ENCODE measurements at places on chromosomes 5 and 9. TPM values are rescaled to one million over a fixed set of nuclear protein-coding genes. Genes with fewer than 3 reads are reported as not detected.

The PCDHA11 gene
- 5.8 TPM for total RNA-seq

DNA sequence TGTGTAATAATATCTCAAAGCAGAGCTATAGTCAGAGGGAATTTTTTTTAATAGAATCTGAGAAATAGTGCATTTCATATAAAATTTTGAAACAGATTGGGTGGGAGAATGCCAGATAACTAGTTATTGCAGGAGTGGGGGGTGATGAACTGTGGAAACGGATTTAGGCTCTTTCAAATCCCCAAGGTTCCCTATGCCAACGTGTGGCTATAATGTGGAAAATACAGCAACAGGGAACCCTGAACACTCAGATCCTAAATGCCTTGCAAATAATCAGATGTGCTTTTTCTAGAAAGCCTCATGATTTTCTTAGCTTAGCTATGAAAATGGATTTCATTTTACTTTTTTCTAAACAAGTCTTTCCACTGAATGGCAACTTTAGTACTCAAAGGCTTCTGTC is 180.5 kb upstream of the DMAC1 start:
- DNase-seq = no peak

GRCh38 chr9:95819636-95820035 is 55.9 kb upstream of the ERCC6L2 start:
- no peak for DNase-seq

The SCGB3A2 gene
- total RNA-seq = not detected

The SHOC1 gene
- not detected for total RNA-seq

DNA sequence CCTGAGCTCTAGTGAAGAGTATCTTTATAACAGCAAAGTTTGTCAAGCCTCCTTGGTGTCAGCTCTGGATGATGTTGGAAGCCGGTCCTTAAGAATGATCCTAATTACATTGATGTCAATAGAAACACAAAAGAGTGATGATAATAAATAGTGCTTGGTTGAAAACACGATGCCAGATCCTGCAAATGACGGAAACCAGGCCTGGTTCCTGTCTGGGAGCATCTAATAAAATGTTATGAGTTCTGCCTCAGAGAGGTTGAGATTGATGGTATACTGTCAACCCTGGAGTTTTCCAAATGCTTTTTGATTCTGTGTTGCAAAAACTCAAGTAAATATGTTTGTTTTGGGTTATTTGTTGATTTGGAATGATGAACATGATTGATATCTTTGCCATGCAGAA is 23.3 kb downstream of the HMHB1 start:
- DNase-seq = no peak

The GRXCR2 gene
- not detected for total RNA-seq

- no peak for DNase-seq
These were observed 822.5 kb downstream of the PTPRD start for GRCh38 chr9:9790216-9790872.

- DNase-seq = no peak
These were observed 65.4 kb upstream of the FAM174A start for GRCh38 chr5:100469767-100470166.

GRCh38 chr5:41794471-41794870 is 75.8 kb downstream of the OXCT1 start:
- DNase-seq = no peak

GRCh38 chr9:35107297-35108290 is 4.7 kb upstream of the STOML2 start:
- DNase-seq = no peak

The GDF9 gene
- not detected for total RNA-seq

The SPINK7 gene
- not detected for total RNA-seq

The TPM2 gene
- 167 TPM for total RNA-seq

DNA sequence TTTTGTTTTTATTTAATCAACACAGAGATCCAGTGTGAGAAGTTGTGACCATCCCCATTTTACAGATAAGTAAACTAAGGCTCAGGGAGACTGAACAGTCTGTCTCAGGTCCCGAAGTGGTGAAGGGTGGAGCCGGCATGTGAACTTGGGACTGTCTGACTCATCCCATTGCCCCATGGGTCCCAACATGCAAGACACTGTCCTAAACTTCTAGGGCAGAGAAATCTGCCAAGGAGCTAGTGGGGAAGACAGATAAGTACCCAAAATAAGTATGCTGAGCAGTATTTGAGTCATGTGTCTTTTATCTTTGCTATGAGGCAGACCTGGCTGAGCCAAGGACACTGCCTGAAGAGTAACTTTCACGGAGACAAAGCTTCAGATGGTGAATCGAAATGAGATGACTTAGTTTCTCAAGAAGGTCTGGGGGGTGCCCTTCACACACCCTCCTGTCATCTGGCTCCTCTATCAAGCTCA is 64.3 kb upstream of the SLC25A51 start:
- DNase-seq = peak; percentile 79

GRCh38 chr5:4720831-4721230 is 419.3 kb upstream of the ADAMTS16 start:
- no peak for DNase-seq

GRCh38 chr5:109060378-109061025 is 312.8 kb downstream of the FER start:
- no peak for DNase-seq

GRCh38 chr5:89397096-89397495 is 514.1 kb upstream of the MEF2C start:
- no peak for DNase-seq

- no peak for DNase-seq
These were observed 1.9 kb downstream of the MAPK9 start for GRCh38 chr5:180289966-180290365.

GRCh38 chr9:3434594-3434993 is 91.2 kb downstream of the RFX3 start:
- DNase-seq = no peak

DNA sequence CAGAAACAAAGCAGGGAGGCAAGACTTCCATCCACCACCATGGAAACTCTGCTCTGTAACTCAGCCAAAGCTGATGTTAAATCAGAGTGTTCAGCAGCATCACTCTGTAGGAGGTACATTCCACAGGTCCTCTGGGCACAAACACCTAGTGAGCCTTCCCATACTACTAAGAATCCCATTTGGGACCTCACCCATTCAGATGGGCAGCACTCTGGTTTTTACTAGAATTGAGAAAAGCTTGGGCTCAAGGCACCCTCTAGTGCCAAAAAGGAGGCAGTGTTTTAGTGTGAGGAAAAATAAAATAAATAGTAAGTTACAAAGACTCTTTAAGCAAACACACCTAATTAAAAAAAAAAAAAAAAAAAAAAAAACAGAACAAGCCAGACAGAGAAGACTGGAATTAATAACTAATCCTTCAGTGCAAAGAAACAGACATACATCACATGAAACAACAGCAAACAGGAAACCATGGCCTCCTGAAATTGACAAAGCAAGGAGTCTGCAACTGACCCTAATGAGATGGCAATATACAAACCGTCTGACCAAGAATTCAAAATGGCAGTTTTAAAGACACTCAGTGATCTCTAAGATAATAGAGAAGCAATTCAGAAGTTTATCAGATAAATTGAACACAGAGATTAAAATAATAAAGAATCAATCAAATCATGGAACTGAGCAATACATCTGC is 159.5 kb downstream of the GNA14 start:
- no peak for DNase-seq

The QRFP gene
- total RNA-seq = not detected

The CYSRT1 gene
- total RNA-seq = 1.9 TPM

The EXOSC3 gene
- total RNA-seq = 63.5 TPM

The CACFD1 gene
- 13.2 TPM for total RNA-seq

The DDX4 gene
- total RNA-seq = not detected

DNA sequence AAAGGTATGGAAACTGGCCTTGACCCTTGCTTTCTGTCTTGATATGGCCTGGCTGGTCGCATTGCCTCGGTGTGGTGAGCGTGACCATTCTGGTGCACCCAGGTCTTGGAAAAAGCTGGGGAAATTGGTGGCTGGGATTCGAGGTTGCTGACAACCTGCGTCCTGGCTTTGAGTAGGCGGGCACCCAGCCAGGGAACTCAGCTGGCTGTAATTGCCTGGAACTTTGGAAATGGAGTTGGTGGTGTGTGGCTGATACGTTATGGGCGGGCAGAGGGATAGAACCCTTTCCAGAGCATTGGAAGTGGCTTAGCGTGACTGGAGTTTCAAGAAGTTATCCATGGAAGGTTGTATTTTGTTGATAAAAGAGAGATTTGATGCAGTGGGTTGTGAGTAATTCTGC is 35.2 kb downstream of the KCNMB1 start:
- no peak for DNase-seq

- no peak for DNase-seq
These were observed 23.5 kb upstream of the ENHO start for GRCh38 chr9:34546102-34546833.

All from Peyer's patch (tissue), 4 donors.